ENCODE measurements at places on chromosomes 6 and 20.
A peak's percentile ranks its signal among the peaks of the same experiment; 100 is the strongest.

GRCh38 chr20:62561182-62561581 lies 81.1 kb upstream of the SLCO4A1 start:
- no peak for DNase-seq

DNA sequence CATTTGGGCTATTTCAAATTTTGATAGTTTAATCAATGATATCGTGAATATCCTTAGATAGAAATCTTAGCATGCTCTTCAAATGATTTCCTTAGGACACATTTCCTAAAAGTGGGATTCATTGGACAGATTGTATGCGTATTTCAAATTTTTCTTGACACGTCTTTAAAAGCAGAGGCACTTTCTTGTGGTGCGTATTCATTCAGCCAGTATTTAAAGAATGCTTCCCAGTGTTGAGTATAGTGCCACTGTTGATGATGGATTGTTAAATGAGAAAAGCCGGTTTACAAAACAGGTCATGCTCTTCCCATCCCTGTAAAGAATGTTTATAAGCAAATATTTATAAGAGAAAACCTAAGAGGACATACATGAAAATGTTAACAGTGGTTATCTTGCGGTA lies 15.1 kb upstream of the NOL7 start:
- DNase-seq: no peak

- DNase-seq: no peak
Measured at GRCh38 chr6:154223296-154223695, 133.3 kb downstream of the IPCEF1 start.

DNA sequence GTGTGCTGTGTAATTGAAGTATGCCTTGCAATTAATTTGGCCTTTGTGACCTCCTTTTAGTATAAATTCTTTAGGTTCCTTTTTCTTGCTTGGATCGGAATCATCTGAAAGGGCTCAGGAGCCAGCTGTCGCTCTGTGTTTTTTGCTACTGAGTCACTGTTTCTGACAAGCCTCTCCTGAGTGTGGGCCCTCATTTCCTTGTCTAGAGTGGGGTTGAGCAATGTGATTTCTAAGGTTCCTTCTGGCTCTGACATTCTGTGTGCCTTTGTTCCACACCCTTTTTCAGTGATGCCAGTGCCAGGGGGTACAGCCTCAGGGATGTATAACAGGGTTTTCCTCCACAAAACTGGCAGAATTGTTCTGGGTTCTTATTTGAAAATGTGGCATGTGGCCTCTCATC lies 26.5 kb downstream of the DAAM2 start:
- peak; percentile 19 for DNase-seq

DNA sequence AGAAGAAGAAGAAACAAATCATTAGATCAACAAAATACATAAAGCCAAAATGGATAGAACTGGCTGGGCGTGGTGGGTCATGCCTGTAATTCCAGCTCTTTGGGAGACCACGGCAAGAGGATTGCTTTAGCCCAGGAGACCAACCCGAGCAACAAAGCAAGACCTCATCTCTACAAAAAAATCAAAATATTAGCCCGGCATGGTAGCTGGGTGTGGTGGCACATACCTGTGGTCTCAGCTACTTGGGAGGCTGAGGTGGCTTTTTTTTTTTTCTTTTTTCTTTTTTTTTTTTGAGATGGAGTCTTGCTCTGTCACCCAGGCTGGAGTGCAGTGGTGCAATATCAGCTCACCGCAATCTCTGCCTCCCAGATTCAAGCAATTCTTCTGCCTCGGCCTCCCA lies 21.5 kb downstream of the NINL start:
- DNase-seq: no peak

- peak; percentile 88 for DNase-seq
Measured at GRCh38 chr6:136783495-136784270, 8.6 kb downstream of the MAP3K5 start.

GRCh38 chr6:41692080-41692675 lies 43.2 kb downstream of the TFEB start:
- no peak for DNase-seq

GRCh38 chr6:45577836-45578504 lies 200.2 kb upstream of the SUPT3H start:
- DNase-seq: no peak

All from inflammatory macrophage treated with lipopolysaccharide for 1 hour (primary cell).